Activated T-helper 1 cell treated with Interleukin-2 at 50 U/mL for 16 hours (primary cell): ENCODE measurements at places on chromosomes 16 and 17.

DNA sequence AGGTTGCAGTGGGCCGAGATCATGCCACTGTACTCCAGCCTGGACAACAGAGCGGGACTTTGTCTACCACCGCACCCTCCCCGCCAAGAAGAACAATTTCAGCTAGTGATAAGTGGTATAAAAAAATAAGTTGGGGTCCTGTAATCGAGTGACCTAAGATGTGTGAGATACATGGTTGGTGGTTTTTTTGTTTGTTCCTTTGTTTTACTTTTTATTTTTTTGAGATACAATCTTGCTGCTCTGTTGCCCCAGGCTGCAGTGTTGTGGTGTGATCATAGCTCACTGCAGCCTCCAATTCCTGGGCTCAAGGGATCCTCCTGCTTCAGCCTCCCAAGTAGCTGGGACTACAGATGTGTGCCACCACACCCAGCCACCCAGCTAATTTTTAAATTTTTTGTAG, 58.7 kb downstream of the PITPNC1 start:
- no peak for DNase-seq

DNA sequence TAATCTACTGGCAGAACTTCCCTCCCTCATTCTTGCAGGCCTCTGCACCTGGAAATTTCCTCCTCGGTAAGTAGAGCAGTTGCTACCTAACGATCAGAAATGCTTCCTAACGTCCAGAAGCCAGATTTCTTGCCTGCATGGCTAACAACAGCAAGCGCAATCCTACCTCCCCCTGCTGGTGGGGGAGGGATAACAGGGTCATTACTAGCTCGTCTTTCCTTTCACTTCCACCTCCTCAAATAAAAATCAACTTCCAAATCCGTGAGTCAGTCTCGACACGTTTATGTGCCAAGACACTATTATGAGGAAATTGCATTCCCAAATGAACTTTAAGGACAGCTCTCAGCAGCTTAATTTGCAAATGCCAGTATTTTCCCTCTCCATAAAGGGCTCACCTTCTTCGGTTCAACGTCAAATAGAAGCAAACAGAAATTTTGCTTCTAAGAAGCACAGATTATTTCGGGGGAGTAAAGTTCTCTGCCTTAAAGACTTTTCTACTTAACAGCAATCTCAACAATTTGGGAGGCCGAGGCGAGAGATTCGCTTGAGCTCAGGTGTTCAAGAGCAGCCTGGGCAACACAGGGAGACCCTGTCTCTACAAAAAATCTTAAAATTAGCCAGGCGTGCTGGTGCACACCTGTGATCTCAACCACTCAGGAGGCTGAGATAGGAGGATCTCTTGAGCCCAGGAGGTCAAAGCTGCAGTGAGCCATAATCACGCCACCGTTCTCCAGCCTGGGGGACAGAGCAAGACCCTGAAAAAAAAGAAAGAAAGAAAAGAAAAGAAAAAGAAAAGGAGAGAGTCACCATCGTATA, 188.6 kb upstream of the PSMD7 start:
- no peak for DNase-seq

DNA sequence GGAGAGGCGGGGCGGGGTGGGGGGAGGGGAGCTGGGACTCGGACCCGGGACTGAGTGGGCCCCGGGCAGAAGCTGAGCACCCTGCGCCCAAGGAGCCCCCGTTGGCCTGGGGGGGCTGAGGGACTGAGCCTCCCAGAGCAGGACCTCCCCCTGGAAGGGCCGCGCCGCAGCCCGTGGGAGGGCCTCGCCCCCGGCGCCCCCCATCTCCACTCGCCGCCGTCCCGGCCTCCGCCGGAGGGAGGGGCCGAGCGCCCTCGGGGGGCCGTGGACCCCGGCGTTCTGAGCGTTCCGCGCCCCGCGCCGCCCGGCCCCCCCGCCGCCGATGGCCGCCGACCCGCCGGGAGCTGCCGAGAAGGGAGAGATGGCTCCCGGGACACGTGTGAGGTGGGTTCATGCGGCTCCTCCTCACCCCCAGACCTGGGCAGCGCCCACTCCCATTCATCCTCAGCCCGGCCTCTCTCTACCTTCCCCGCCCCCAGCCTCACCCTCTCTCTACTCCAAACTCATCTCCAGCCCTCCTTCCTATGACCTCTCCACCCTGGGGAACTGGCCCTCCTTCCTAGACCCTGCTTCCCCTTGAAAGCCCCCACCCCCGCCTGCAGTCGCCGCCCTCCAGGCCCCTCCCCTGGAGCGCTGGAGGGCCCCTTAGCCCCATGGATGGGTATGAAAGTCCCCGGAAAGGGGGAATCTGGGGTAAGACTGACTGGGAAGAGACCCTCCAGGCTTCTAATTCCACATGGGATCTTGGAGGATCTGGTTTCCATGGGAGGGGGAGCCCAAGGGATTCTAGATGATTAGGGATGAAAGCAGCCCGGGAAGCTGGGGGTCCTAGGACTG, 922 bp downstream of the FBXL19 start:
- DNase-seq, result no peak

GRCh38 chr17:74798239-74798707, 22.1 kb upstream of the NAT9 start:
- DNase-seq, result no peak

DNA sequence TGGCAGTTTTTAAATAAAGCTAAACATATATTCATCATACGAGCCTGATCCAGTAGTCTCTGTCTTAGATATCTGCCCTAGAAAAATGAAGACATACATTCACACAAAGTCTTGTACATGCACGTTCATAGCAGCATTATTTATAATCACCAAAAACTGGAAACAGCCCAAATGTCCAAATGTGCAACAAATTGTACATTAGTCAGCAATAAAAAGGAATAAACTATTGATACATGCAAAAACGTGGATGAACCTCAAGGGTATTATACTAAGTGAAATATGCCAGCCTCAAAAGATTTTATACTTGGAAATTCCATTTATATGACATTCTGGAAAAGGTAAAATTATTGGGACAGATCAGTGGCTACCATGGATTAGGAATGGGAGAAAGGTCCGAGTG, 22.8 kb downstream of the AATF start:
- no peak for DNase-seq

DNA sequence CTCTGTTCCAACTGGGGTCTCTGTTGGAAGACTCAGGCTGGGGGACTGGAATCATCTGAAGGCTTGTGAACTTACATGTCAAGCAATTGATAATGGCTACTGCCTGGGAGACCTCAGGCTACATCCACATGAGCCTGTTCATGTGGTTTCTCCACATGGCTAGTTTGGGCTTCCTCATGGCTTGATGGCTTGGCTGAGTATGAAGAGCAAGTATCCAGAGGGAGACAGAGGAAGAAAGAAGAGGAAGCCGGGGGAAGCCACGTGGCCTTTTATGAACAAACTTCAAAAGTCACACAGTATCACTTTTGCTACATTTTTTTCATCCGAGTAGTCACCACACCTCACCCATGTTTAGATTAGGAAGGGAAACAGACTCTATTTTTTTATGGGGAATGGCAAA, 158.9 kb downstream of the TRIM37 start:
- DNase-seq, result no peak

- DNase-seq, result no peak
Measured at GRCh38 chr16:19948186-19949104, 63.8 kb upstream of the GPRC5B start.
